HuH-7 (cell line): ENCODE measurements at places on chromosomes 7 and 10.

GRCh38 chr10:62735464-62736167, 68.9 kb upstream of the ADO start:
- DNase-seq: no peak

- DNase-seq: no peak
Measured at GRCh38 chr10:1731592-1731991, 5.7 kb downstream of the ADARB2 start.

GRCh38 chr10:9175200-9175599, 1120.7 kb downstream of the GATA3 start:
- DNase-seq: no peak

- DNase-seq: no peak
Measured at GRCh38 chr10:12375076-12375504, 25.7 kb downstream of the CAMK1D start.

DNA sequence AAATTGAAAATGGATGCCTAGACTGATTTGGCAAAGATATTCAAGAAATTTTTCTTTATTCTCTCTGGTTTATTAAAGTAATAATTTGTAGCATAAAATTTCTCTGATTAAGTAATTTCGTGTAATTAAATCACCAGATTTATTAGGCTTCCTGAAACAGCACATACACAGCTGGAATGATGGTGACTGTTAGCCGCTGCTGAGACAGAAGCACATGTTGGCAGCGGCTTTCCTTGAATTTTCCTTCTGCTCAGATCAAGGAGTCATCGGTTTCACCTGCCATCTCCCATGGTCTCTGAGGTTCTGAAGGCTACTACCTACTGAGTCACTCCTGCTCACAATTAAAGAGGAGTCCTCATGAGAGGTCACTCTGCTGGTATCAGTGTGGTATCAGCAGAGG, 101.5 kb downstream of the GFRA1 start:
- no peak for DNase-seq

DNA sequence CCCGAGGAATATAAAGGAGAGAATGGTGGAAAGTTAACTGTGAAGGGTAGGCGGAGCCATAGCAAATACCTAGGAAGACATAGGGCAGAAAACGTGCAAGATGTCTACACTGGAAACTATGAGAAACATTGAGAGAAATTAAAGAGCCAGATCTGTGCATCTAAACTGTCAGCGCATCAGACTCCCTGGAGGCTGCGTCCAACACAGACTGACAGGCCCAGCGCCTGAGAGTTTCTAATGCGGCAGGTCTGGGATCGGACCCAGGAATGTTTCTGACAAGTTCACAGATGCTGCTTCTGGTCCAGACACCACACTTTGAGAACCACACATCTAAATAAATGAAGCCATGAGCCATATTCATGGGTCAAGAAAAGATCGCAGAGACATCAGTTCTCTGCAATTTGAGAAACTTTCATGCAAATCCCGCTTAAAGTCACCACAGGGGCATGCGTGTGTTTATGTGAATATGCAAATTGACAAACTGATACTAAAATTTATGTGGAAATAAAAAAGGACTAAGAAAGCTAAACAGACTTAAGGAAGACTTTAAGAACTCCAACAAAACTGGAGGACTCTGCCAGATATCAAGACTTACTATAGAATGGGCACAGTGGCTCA, 38.8 kb downstream of the PROSER2 start:
- no peak for DNase-seq

- DNase-seq: no peak
Measured at GRCh38 chr10:46555713-46556514, 544 bp downstream of the GPRIN2 start.

GRCh38 chr10:6885284-6885683, 305.2 kb upstream of the PRKCQ start:
- no peak for DNase-seq

DNA sequence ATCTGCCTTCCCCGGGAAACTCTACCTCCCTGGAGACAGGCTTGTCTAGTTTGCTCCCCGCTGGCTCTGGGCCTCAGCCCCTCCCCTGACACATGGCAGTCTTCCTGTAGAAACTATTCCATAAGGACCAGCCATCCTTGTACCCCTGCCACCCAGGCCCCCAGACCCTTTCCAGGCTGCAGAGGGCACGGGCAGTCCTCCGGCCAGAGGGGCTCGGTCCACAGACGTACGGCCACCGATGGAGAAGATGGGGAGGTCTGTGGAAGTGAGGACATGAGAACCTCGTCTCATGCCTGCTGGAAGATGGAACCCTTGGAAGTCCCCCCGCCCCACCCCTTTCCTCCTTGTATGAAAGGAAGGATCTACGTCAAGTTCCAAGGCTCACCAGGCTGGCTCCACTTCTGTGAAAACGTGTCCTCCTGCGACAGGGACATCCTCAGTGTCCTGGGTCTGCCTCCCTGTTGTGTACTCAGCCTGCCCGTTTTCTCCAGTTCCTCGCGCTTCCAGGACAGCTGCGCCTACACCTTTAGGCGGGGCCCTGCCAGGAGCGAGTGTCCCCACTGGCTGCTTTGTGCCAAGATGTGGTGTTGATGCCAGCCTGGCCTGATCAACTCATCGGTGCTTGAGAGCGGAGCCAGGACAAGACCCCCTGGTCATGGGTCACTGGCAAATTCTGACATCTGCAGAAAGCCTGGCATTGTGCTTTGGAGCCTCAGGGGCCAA, 414.9 kb downstream of the GLRX3 start:
- no peak for DNase-seq

GRCh38 chr10:119759832-119760231, 34.0 kb downstream of the INPP5F start:
- DNase-seq: no peak

DNA sequence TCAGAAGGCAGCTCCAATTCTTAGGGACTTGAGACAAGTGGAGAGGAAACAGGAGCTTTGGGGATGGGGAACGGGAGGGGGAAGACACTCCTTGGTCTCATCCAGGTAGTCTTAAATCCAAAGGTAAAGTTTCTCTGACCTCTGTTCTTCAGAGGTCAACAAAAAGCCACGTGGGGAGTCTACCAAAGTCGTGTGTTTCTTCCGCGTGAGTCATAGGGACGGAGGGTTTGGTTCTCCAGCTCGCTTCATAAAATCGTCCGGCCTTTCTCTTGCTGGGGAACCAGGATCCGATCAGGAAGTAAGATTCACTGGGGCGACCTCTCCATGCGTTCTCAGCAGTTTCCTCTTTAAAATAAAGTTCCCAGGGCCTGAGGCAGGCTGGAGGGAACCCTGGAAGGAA, 275.7 kb downstream of the TCERG1L start:
- DNase-seq: no peak

DNA sequence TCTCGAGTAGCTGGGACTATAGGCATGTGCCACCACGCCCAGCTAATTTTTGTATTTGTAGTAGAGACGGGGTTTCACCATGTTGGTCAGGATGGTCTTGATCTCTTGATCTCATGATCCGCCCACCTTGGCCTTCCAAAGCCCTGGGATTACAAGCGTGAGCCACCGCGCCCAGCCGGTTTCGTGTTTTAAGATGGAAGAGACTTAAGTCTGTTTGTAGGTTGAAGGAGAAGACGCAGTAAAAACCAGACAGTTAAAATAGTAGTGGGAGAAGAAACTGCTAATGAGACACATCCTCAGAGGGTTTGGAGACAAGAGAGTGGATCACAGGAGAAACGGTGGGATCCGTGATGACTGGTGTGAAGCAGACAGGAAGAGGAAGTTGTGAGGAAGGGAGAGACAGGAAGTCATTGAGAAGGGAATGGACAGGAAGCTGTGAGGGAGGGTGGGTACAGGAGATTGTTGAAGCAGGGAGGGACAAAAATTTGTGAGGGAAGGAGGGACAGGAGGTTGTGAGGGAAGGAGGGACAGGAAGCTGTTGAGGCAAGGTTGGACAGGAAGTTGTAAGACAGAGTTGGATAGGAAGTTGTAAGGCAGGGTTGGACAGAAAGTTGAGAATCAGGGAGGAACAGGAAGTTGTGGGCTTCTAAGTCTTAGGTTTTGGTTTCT, 115.5 kb downstream of the WDFY4 start:
- DNase-seq: no peak

DNA sequence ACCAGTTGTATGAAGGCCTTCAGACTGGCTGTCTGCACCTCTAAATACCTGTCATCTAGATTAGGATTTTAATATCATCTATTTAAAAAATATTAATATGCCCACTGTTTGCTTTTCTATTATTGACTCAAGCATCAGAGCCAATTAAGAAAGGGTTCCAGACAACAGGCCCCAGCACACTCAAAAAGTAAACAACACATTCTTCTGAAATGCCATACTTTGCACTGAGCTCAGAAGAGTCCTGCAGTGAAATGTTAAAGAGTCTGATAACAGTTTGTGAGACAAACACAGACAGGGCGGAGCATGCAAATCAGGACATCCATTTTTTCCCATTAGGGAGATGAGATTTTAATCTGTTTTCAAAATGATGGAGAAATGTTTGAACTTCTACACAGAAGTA, 45.9 kb upstream of the KLF6 start:
- no peak for DNase-seq

GRCh38 chr7:25408876-25409275, 180.6 kb upstream of the NPVF start:
- DNase-seq: no peak

DNA sequence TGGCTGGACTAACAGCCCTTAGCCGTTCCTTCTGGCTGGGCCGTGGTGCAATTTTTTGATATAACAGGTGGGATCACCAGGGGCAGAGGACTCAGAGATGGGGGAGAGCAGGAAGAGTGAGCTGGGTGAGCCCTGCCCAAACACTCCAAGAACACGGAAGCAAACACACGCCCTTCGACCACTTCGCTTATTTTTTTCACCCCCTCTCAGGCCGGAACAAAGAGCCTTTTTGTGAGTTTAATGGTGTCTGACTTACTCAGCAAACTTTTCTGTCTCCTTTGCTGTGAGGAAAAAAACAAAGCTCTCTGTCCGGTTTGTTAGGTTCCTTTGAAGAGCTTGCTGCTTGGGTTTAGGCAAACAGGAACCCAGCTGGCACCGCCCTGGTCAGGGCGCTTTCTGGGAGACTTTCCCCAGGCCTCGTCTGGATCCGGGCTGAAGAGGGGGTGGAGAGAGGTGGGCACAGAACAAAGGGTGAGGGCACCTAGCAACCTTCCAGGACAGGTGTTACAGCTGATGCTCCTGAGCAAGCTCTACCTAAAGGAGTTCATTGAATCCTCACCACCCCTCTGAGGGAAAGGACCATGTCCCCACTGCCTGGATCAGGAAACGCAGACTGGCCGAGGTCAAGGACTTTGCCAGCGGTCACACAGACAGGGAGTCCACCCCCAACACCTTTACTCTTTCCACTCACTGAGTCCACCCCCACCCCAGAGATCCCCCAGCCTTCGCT, 23.3 kb downstream of the CALML3 start:
- DNase-seq: peak; percentile 68

GRCh38 chr10:639001-639750, 50.3 kb downstream of the DIP2C start:
- DNase-seq: no peak

- no peak for DNase-seq
Measured at GRCh38 chr7:102318482-102318971, 31.9 kb downstream of the SH2B2 start.

GRCh38 chr10:116848032-116848943, 1.0 kb upstream of the ENO4 start:
- DNase-seq: no peak

GRCh38 chr7:19920166-19920565, 146.7 kb upstream of the TMEM196 start:
- DNase-seq: no peak

DNA sequence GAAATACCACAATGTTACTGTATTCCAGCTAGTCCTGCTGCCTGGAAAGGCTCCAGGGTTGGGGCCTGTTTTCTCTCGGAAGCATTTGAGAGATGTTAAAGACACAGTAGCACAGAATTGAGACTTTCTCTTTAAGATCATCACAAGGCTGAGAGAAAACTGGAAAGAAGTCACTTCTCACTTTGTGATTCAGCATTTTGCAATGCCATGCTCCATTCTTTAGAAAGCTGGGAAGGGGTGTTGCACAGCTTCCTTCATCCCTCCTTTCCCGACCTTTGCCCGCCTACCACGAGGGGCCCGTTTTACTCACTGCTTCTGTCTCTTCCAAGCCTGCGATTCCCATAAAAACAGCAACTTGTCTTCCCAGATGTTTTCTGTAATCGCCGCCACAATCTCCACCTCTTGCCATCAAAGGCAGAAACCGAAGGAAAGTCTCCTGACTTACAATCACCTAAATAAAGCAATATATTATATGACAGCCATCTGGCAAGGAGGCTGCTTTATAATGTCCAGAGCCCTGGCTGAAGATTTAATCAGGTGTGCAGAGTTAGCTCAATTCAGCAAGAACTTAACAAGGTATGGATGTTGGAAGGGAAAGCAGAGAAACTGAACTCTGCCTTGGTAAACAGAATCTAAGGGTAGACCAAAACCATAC, 18.9 kb downstream of the NOD1 start:
- peak; percentile 44 for DNase-seq

DNA sequence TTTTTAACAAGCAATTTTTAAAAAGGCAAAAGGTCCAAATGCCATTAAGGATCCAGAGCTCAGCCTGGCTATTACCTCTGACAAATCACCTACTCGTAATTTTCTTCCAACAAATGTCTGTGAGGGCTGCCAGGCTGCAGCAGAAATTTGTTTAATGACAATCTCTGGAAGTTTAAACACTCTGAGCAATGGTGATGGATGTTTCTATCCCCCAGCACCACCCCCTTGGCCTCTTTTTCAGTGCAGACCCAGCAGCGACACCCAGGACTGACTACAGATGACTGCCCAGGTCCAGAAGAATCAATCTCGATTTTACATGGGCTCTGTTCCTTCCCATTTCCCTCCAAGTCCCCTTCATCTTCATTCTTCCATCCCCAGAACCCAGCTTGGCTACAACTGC, 201.4 kb upstream of the AOAH start:
- DNase-seq: no peak

DNA sequence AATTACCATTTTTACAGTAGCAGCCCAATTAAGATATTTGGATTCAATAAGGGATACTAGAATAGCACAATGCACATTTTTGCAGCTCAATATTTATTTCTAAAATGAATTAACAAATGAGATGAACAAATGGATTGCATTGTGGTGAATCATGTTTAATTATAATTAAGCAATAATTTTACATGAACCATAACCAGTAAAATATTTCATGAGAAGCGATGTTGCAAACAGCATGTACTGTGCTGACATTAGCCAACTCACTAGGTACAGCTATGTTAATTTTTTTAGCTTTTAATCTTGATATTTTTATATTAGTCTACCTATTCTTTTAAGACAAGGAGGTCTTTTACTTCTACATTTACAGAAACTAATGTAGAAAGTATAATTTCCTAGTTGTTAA, 399.1 kb upstream of the AKR1E2 start:
- DNase-seq: no peak

GRCh38 chr10:60717852-60718251, 60.4 kb upstream of the CDK1 start:
- no peak for DNase-seq

GRCh38 chr7:42606193-42606905, 305.5 kb downstream of the C7orf25 start:
- no peak for DNase-seq

DNA sequence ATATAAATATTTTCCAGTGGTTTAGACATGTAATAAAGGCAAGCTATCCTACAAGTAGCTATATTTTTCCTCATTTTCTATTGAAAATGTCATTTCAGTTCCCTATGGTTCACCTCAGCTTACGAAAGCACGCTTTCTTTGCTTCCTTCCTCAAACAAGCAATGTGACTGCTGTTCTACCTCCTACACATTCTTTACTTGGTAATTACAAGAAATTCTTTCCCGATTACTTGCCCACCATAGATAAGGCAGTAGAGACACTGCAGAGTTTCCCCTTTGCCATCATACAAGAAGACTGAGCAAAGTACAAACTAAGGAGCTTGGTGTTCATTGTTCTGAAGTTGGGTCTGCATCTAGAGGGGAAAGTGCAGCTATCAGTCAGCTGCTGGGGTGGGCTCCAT, 249.4 kb downstream of the CRPPA start:
- DNase-seq: no peak

- no peak for DNase-seq
Measured at GRCh38 chr10:105139363-105139896, 498.3 kb downstream of the SORCS3 start.
